ENCODE measurements at places on chromosomes 6 and 20.

- peak; percentile 26 for DNase-seq
Measured at GRCh38 chr6:53347921-53348370, 804 bp downstream of the ELOVL5 start.

DNA sequence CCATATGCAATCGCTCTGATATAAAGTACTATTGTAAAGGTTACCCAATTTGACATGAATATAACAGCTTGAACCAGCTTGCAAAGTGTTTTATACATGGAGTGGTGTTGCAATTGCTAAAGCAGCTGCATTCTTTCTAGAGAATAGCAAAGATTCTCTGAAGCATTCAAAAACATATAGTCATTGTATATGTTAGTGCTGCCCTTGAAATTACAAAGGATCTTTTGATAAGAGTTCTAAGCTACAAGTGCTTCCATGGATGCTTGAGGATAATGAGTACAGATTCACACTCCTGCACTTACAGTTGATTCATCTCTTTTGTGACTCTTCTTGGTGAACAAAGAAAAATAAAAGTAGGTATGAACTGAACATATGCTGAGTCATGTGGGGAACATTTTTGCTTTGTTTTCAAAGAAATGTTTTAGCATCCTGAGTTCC is 175.7 kb downstream of the ALDH8A1 start:
- no peak for DNase-seq

DNA sequence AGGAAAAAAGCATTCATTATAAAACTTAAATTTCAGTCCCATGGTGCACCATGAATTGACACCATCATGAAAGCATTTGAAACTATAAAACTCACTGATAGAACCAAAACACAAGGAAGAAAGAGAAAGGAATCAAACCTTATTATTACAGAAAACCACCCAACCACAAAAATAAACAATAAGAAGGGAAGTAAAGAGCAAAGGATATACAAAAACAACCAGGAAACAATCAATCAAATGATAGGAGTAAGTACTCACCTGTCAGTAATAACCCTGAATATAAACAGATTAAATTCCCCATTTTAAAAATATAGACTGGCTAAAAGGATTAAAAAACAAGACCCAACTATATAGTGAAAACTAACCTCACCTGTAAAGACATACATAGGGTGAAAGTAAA is 5.8 kb downstream of the SLPI start:
- no peak for DNase-seq

DNA sequence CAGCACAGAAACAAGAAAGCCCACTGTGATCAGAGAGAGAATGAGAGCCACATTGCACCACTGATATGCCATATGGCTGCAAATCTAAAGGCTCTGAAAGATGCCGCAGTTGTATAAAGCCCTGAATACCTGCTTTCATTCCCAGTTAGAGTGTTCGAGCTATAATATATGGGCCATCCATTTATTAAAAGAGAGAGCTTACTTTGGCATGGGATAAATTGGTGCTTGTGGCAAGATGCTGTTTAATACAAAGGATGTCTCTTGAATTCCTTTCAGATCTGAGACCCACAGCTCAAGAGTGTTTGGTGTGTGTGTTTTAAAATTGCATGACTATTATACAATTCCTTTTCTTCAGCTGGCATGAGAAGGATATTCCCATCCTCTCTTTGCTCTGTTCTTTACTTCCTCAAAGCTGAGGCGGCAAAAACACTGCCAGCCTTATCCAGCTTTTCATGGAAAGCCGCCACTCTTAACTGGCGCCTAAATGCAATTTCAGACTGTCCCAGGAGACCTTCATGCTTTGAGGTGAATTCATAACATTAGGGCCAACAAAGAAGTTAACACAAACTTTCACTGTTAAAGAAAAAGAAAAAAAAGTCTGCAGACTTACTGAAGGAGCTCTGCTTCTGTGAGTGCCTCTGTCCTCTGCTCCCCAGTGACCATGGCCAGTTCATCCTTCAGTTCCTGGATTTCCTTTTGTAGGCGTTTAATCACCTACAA is 147.6 kb downstream of the KIF6 start:
- no peak for DNase-seq

GRCh38 chr6:160863782-160864181 is 127.8 kb upstream of the MAP3K4 start:
- no peak for DNase-seq

DNA sequence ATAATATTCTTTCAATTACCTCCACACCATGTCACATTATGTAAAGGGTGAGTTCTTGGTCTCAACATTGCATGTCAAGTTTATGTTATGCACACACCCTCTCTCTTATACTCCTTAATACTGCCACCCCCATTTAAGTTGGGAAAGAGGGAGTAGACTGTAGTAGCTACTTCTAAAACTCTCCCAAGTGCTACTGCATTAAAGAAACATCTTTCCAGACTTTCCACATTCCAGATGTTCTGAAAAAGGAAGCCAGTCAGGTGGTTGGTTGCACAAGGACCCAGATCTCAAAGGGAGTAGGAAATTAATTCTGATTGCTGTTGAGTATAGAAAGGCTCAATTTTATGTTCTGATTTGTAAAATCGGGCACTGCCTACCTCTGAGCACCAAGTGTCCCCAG is 419.5 kb downstream of the CD83 start:
- DNase-seq: no peak

DNA sequence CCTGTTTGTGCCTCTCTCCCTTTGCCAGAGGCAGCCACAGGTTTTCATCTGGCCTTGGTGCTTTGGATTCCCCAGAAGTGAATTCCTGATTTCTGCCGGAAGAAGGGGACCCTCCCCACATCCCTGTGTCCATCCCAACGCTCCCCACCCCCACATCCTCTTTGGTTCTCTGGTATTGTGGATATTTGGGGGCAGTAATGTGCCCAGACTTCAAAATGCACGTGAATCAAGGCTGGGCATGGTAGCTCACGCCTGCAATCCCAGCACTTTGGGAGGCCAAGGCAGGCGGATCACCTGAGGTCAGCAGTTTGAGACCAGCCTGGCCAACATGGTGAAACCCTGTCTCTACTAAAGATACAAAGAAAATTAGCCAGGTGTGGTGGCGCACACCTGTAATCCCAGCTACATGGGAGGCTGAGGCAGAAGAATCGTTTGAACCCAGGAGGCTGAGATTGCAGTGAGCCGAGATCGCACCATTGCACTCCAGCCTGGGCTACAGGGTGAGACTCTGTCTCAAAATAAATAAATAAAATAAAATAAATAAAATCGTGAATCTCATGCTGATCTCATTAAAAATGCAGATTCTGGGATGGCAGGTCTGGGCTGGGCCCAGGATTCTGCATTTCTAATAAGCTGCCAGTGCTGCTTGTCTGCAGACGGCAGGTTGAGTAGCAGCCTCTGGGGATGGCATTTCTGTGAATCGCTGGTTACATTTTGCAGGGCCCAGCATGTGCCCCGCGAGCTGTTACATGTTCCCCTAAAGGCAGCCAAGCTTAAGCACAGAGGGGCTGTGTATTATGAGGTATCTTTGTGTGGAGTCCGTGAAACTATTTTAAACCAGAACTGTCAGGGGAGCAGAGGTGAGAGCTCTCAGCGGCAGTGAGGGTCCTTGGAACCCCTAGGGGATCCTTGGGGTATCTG is 49.0 kb downstream of the SYNJ2 start:
- DNase-seq: no peak

DNA sequence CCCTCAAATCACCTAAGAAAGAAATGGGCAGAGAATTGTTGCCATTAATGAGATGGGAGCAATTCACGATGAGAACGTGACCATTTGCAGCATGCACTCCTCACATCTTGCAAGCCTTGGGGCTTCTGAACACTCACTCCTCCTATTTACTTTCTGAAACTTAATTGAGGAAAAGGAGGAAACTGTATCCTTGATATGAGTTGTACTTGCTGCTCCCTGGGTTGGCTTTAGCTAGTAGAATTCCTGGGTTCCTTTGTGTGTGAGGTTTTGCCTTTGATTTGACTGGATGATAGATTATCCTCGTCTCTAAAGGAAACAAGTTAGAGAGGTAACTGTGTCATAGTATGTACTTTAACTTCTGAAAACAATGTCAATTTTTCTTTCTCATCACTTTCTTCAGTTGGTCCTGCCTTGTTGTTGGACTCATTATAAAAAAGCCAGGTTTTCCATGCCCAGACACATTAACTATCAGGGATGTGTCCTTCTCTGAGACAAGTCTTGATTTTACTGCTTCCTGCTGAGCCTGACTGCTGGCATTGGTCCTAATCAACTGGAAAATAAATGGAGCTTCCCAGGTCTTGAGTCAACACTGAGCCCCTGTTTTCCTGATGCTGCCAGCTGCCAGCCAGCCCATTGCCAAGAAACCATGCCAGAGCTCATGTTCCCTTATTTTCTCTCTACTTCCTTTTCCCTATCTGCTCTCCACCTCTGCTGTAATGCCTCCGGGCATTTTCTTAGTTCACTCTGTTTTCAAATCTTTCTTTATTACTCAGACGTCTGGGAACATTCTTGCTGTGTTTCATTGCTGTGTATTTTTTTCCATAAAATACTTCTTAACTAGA is 6.0 kb upstream of the MRAP2 start:
- DNase-seq: no peak

- no peak for DNase-seq
Measured at GRCh38 chr6:63537201-63537958, 34.9 kb upstream of the LOC128125822 start.

- DNase-seq: no peak
Measured at GRCh38 chr6:33429750-33430052, 9.8 kb downstream of the SYNGAP1 start.

DNA sequence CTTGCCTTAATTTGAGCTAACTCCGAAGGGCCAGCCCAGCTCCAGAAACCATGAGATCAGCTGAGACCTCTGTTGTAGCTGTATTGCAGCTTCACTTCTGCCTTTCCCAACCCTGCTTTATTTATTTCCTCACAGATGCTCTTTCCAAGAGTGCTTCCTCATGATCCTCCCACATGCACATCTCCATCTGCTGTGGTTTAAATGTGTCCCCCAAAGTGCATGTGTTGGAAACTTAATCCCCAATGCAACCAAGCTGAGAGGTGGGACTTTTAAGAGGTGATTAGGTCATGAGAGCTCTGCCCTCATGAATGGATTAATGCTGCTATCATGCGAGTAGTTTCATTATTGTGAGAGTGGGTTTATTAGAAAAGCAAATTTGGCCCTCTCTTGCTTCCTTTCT is 164.4 kb upstream of the TAB2 start:
- DNase-seq: no peak

DNA sequence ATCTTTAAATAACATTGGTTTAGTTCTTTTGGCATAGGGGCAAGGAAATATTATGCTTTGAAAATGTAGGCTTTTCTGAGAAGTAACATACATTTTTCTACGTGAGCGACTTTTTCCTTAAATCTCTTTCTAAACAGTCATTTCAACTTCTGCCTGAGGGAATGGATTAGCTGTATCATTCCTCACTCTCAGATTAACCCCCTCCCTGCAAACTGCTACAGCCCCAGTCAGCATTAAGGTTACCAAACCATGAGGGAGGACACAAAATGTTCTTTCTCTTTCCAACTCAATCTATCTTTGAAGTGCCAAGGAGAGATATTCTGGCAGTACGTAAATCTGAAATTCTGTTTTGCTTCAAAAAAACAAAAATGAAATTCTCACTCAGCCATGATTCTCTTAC is 231.3 kb upstream of the FLRT3 start:
- DNase-seq: no peak

DNA sequence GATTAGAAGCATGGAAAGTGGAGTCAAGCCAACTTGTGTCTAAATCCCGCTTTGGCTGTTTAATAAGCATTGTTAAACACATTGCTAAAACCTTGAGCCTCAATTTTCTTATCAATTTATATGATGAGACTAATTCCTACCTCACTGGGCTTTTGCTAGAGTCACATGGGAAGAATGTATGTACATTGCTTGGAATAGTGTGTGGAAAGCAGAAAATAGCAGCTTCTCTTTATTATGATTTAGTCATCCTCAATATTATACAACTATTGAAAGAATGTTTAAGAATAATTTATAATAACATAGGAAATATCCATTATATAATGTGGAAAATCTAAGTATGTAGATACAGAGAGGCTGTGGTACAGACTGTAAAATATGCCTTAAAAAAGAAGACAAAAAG is 313.0 kb upstream of the CDYL start:
- DNase-seq: no peak

DNA sequence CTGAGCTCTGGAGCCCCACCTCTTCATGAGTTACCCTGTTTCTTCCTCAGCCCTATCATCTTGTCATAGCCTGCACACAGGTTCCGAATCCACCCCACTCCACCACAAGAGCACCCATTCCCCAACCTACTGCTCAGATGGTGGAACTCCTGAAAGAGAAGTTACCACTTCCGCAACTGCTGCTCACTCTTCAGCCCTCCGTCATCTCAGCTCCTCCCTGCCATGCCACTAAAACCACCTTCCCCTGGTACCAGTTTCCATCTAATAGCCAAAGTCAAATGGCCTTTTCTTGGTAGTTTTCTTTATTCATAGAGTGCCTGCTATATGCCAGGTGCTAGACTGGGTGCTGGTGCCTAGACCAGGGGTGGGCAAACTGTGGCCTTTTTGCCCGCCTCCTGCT is 3.9 kb downstream of the RAB22A start:
- no peak for DNase-seq

GRCh38 chr20:62496568-62497218 is 20.9 kb upstream of the GATA5 start:
- DNase-seq: no peak

- DNase-seq: no peak
Measured at GRCh38 chr6:149888093-149888492, 9.8 kb downstream of the RAET1E start.

DNA sequence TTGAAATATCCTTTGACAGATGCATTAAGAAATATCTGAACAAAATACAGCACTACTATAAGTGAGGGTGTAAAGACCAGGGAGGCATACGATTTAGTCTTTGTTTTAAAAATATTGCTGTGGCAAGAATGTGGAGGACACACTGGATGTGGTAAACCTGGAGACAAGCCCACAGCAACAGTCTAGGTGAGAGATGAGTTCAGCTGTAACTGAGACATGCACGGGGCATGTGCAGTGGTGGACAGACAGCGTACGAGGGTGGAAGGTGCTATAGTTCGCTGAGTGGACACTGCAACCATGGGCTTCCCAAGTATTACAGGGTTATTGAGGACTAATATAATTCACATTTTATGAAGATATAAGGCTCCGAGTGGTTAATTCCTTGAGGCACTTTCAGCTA is 1.8 kb downstream of the NANP start:
- DNase-seq: no peak

DNA sequence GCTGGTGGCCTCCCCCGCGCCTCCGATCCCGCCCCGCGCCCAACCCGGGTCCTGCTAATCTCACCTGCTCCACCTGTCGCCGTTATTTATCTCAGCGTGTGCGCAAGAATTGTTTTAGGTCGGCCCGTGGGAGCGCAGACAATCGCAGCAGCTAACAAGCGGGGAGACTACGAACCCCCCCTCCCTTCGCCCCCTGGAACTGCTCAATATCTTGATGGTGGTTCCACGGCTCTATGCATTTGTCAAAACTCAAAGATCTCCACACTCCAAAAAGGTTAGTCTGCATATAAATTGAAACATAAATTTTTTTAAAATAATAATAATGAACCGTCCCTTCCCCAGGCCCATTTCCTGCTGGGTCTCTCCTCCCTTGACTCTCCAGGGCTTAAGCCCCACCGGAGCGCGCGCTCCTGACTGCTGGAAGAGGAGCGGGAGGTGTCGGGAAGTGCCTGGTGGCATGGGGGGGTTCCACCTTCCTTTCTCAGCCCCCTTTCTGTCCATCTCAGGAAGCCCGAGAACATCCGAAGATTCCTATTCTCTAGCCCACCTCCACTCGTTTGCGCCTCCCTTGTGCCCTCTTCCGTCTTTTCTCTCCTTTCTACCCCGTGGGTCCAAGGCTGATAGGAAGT is 1.6 kb upstream of the MDGA1 start:
- peak; percentile 75 for DNase-seq

GRCh38 chr20:22489626-22490286 is 94.6 kb downstream of the FOXA2 start:
- DNase-seq: no peak

Measured in activated T-helper 1 cell treated with Interleukin-2 at 50 U/mL for 16 hours (primary cell).